ENCODE measurements at places on chromosomes 16 and 17.
A peak's percentile ranks its signal among the peaks of the same experiment; 100 is the strongest.

- DNase-seq: no peak
These were observed 43.5 kb upstream of the BCAR1 start for GRCh38 chr16:75294773-75295459.

GRCh38 chr16:31253642-31254045, 6.1 kb upstream of the ITGAM start:
- no peak for DNase-seq

- DNase-seq: no peak
These were observed 32.6 kb downstream of the CCDC57 start for GRCh38 chr17:82179946-82180475.

DNA sequence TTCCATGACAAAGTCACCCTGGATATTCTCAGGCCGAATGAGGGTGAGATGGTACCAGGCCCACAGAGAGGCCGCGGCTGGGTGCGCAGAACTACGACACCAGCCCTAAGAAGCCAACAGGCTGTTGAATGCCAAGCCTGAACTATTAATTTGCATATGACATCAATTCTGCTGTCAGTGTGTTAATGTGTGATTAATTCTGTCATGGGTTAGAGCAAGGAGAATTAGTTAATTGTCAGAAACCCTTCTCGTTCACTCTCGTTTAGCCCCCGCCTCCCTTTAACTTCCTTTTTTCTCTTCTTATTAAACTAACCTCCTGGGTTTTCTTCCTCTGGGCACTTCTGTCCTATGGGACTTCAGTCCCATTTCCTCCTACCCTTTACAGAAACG, 123.4 kb downstream of the ZFHX3 start:
- DNase-seq: no peak

GRCh38 chr17:68491381-68492231, 20.6 kb upstream of the PRKAR1A start:
- DNase-seq: no peak

GRCh38 chr17:37092071-37092470, 143.3 kb downstream of the AATF start:
- DNase-seq: no peak

- no peak for DNase-seq
These were observed 9.1 kb upstream of the COL1A1 start for GRCh38 chr17:50210240-50211225.

DNA sequence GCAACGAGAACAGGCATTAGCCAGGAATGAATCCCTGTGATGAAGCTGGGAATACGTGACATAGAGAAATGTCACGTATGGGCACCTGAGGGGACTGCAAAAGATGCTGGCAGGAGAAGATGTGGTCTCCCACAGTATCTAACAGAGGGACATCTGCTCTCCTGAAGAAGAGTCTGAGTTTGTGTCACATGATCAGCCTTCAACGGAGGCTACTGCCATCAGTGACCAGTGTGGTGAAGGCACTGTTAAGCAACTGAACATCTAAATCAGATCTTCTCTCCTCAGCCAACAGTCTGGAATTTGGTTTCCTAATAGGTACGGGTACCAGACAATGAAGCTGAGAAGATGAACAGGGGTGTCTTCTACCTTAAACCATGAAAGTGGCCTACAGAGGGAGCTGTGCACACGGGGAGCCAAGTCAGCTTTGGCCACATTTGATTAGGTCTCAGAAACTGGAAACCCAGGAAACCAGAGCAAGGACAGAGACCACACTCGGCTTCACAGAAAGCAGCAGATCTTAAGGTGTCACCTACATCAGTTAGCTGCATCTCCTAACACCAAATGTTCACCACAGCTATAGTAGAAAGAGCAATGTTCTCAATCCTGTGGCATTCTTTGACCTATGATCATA, 41.8 kb downstream of the BRD7 start:
- peak; percentile 40 for DNase-seq

- DNase-seq: no peak
These were observed 196.0 kb upstream of the PSMD7 start for GRCh38 chr16:74100395-74101326.

DNA sequence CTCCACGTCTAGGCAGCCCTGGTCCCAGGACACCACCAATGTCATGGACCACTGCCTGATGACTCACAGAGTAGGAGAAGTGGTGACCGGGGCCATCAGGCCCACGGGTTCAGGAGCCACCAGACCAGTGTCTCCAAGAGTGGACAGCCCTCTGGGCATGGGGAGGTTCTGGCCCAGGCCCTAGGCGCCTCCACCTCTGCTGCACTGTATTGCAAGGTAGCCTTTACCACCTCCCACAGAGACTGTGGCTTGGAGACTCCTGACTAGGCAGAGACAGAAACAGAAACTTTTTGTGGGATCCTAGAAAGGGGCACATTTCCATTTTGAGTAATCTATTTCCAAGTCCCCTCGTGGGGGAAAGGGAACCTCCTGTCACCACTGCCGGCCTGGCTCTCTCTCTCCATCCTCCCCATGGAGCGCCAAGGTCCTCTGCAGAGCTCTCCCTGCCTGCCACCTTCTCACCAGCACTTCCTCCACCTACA, 2.9 kb downstream of the CDIP1 start:
- no peak for DNase-seq

- DNase-seq: no peak
These were observed 33.3 kb downstream of the PECAM1 start for GRCh38 chr17:64357191-64357981.

DNA sequence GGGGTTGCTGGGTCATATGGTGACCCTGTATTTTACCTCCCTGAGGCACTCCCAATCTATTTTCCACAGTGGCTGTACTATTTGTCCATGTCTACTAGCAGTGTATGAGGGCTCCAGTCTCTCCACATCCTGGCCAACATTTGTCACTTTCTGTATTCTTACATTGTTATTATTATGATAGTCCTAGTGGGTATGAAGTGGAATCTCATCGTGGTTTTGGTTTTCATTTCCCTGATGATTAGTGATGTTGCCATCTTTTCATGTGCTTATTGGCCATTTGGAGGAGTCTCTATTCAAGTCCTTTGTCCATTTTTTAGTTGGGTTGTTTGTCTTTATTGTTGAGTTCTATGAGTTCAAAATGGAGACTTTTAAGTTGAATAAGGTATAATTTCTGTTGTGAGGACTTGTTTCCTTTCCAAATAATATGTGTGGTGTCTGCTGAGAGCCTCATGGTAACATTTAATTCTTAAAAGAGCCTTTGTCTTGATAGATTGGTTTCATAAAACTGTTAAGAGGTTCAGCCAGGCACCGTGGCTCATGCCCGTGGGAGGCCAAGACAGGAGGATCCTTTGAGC, 108.2 kb downstream of the RPTOR start:
- DNase-seq: no peak

- DNase-seq: no peak
These were observed 67.8 kb upstream of the FA2H start for GRCh38 chr16:74842413-74842812.

GRCh38 chr17:66387392-66387981, 85.1 kb downstream of the PRKCA start:
- no peak for DNase-seq

- no peak for DNase-seq
These were observed 279.5 kb upstream of the ASIC2 start for GRCh38 chr17:33572615-33573014.

- DNase-seq: no peak
These were observed 27.4 kb upstream of the TNRC6C start for GRCh38 chr17:77930780-77931768.

All from stimulated activated CD8-positive, alpha-beta memory T cell treated with anti-CD3 and anti-CD28 coated beads, Interleukin-2, amount 100 ng/mL, for 1 hour (primary cell).